ENCODE measurements at places on chromosomes 3 and 15. TPM values are rescaled to one million over a fixed set of nuclear protein-coding genes. Genes with fewer than 3 reads are reported as not detected.

DNA sequence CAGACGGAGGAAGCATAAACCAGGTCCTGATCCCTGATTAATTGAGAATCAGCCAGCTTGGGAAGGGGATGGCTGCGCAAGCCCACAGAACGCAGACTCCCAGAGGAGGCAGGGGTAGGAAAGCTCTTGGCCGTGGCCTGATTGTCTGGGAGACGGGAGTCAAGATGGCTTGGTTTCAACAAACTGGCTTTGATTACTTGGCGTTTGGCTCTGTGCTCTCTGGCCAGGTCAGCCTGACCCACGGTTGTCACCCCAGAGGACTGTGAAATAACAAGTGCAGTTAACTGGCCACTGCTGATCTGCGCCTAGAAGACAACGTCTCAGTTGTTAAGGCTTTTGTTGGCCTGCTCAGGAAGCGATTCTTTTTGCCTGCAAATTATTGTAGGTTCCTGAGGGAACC, 387.0 kb upstream of the PROK2 start:
- no peak for DNase-seq

DNA sequence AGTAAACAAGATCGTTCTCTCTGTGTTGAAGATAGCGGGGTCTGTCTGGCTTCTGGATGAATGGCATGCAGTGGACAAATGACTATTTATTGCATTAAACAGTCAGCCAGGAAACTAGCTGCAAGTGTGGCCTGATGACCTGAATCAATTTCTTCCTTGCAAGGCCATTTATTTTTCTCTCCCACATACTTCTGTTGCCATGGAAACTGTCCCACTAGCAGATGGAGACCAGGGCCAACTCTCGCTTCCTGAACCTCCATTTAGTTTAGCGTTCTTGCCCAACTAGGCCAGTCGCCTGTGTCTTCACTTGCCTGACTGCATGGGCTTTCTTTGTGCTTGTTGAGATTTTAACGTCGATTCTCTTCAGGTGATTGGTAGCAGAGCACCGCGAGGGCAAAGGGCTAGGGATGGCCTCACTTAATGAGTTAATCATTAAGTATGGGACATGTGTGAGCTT, 27.6 kb downstream of the LMCD1 start:
- DNase-seq: peak; percentile 25

DNA sequence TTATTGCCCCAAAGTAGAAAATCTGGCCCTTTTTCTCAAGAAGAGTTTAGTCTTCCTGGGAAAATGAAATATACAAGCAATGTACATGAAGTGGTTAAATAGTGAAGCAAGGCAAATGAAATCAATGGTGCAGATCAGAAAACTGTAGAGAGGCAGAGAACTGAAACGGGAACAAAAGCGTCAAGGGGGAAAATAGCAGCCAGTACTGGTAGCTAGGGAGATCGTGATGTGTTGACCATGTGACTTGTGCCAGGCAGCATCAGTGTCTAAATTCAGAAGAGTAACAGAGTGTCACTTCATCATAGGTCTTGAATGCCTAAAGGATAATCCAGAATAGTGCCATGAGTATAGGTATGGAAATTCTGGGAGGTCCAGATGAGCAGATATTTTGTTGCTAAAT, 163.1 kb downstream of the CHL1 start:
- DNase-seq: no peak

The GHRL gene
- total RNA-seq: not detected

DNA sequence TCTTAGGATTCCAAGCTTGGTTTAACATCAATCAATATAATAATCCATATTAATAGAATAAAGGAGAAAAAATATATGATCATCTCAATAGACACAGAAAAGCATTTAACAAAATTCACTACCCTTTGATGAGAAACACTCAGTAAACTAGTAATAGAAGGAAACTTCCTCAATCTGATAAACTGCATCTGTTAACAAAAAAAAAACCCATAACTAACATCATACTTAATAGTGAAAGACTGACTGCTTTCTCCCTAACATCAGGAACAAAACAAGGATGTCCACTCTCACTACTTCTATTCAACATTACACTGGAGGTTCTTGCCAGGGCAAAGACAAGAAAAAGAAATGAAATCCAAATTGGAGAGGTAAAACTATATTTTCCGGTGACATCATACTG, 30.5 kb downstream of the LRRK1 start:
- no peak for DNase-seq

The CELSR3 gene
- 1.7 TPM for total RNA-seq

DNA sequence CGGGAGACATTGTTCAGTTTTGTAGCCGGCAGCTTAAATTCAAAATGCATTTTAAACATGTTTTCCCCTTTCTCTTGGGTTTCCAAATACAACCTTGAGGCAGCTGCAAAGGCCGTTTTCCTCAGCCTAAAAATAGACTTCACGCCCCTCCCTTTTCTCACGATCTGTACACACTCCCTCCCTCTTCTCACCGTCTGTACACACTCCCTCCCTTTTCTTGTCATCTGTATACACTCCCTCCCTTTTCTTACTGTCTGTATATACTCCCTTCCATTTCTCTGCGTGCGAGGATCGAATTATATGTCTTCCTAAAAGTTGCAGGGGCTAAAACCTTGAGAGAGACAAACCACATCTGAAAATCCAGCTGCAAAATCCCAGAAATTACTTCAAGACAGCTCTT, 8.9 kb downstream of the MUC4 start:
- no peak for DNase-seq
